ENCODE measurements at places on chromosomes 3 and 15. TPM values are rescaled to one million over a fixed set of nuclear protein-coding genes. Genes with fewer than 3 reads are reported as not detected.

- no peak overlapping the region for H3K4me3 ChIP-seq
- no peaks in the 10 kb centered on the region for H3K36me3 ChIP-seq
- no peaks in the 10 kb centered on the region for H3K4me1 ChIP-seq
- no peak for DNase-seq
Observed at GRCh38 chr15:87728998-87729397, 527.5 kb downstream of the NTRK3 start.

- DNase-seq = no peak
- H3K4me3 ChIP-seq = no peak overlapping the region
- no peaks in the 10 kb centered on the region for H3K4me1 ChIP-seq
- H3K27me3 ChIP-seq = no peaks in the 10 kb centered on the region
Observed at GRCh38 chr3:133830071-133830470, 24.5 kb downstream of the SRPRB start.

DNA sequence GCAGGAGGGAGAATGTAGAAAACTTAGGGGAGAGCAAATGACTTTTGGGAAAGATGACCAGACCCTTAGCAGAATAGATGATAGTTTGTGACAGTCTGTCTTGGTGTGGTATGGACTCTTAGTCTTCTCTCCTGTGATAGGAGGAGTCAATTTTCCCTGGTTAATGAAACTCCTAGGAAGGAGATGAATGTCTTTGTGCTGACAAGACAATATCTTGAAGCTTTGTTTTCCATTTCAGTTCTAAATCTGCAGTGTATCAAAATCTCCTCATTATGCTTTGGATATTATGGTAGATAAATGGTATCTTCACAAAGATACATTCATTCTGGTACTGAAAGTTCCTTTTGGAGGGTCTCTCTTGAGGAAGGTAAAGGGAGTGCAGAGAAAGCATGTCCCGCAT is 77.8 kb upstream of the ZNF717 start:
- H3K36me3 ChIP-seq = no peaks in the 10 kb centered on the region
- no peaks in the 10 kb centered on the region for H3K4me1 ChIP-seq
- no peak overlapping the region for H3K27ac ChIP-seq
- no peak for DNase-seq
- no peaks in the 10 kb centered on the region for H3K27me3 ChIP-seq
- H3K4me3 ChIP-seq = no peak overlapping the region

DNA sequence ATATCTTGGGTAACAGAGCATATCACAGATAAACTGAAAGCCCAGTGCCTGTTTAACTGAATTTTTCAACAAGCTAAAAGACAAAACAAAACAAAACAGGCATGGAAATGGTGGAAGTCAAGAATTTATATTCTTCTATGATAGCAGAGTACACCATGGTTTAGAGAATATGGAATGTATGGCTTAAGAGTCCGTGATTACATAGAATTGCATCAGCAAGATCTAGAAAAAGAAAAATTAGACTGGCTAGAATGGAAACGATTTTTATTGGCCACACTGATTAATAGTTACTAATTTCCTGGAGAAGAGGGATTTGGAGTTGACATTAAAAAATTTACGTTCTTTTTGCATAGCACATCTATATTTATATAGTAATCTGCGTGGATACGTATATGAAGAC is 435.2 kb upstream of the DPPA4 start:
- no peak overlapping the region for H3K27ac ChIP-seq
- no peak overlapping the region for H3K4me3 ChIP-seq
- H3K27me3 ChIP-seq = no peaks in the 10 kb centered on the region
- no peaks in the 10 kb centered on the region for H3K36me3 ChIP-seq
- DNase-seq = no peak
- H3K4me1 ChIP-seq = no peaks in the 10 kb centered on the region

The NPAP1 gene
- not detected for total RNA-seq

- DNase-seq = no peak
- H3K27me3 ChIP-seq = peaks cover 4% of the 10 kb centered on the region
- no peak overlapping the region for H3K4me3 ChIP-seq
- H3K36me3 ChIP-seq = no peaks in the 10 kb centered on the region
- no peaks in the 10 kb centered on the region for H3K4me1 ChIP-seq
- H3K27ac ChIP-seq = no peak overlapping the region
Observed at GRCh38 chr3:84961011-84961410, 2.2 kb downstream of the CADM2 start.

DNA sequence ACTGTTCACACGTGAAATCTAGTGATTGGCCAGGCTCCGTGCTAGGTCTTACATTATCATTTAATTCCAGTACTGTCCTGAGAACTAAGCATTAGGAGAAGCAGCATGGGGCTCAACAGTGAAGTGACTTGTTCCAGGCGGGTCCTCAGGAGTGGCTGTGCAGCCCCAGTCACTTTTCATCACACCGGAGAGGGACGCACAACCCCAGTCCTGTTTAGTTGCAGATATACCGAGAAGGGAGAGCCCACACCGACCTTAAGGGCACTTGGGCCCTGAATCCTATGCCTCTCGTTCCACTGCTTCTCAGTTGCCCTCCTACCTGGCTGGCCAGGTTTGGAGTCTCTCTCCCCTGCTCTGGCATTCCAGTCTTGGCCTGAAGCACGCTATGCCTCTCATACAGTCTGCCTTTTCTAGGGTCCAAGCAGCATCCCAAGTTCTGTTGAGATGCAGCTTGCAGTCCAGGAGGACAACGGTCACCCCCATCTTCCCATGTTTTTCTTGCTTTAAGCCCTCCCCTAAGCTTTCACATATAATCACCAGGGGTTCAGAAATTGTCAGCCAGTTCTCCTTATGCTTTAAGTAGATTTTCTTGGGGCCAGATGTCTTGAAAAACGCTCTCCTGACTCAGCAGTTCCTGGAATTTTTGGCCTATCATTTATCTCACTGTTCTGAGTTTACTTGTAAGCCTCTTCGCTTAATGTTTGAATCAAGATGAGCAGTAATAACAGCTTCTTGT is 10.1 kb downstream of the FAM131A start:
- no peak overlapping the region for H3K27ac ChIP-seq
- no peak overlapping the region for H3K4me3 ChIP-seq
- H3K36me3 ChIP-seq = no peaks in the 10 kb centered on the region
- DNase-seq = no peak
- H3K4me1 ChIP-seq = no peaks in the 10 kb centered on the region
- no peaks in the 10 kb centered on the region for H3K27me3 ChIP-seq

DNA sequence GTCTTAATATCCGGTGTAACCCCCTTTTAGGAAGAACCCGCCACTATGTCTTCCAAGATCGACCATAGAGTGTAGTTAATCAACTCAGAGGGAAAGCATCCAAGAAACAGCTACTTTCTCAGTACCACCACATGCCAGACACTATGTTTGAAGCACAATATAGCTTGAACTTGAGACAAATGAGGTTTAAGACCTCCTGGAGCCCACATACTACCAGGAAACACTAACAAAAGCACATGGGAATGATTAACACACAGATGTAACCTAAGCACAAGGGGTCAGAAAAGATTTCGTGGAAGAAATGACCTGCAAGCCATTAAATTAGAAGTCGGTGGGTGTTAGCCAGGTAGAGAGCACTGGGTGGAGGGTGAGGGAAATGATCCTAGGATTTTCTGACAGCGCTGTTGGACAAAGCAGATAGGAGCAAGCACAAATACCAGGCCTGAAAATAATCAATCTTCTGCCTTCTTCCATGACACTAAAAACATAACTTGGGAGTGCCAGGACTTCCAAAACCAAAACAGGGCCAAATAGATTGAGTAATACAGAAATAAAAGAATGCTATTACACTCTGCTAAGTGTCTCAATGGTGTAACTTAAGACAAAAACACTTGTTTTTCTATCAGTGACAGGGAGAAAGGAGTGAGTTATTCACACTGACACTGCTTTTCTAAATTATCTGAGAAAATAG is 213.7 kb downstream of the FOXP1 start:
- no peak overlapping the region for H3K27ac ChIP-seq
- H3K4me3 ChIP-seq = no peak overlapping the region
- no peaks in the 10 kb centered on the region for H3K36me3 ChIP-seq
- DNase-seq = no peak
- H3K4me1 ChIP-seq = no peaks in the 10 kb centered on the region

DNA sequence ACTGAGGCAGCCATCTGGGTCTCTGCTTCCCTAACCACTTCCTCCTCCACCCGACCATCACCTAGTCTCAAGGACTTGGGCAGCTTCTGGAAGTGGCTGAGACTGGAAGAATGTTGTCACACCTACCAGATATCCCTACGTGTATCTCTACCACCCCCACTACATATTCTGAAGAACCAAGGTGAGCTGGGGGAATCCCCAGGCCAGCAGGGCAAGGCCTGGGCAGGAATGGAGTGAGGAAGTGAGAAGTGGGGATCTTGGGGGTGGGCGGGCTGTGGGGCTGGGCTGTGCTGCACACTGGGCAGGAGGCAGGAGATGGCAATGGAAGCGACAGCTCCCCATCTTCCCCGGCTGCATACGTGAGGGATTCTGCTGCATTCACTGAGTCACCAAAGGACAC is 17.5 kb upstream of the ALDH1A3 start:
- no peaks in the 10 kb centered on the region for H3K4me1 ChIP-seq
- no peak overlapping the region for H3K4me3 ChIP-seq
- H3K27ac ChIP-seq = no peak overlapping the region
